ENCODE measurements at places on chromosomes 4 and X.

GRCh38 chrX:142978130-142978684 is 47.5 kb upstream of the SPANXN4 start:
- DNase-seq: no peak

GRCh38 chr4:139619644-139620043 is 46.0 kb upstream of the MGST2 start:
- no peak for DNase-seq

- DNase-seq: no peak
These were observed 12.1 kb upstream of the TREX2 start for GRCh38 chrX:153457827-153458466.

DNA sequence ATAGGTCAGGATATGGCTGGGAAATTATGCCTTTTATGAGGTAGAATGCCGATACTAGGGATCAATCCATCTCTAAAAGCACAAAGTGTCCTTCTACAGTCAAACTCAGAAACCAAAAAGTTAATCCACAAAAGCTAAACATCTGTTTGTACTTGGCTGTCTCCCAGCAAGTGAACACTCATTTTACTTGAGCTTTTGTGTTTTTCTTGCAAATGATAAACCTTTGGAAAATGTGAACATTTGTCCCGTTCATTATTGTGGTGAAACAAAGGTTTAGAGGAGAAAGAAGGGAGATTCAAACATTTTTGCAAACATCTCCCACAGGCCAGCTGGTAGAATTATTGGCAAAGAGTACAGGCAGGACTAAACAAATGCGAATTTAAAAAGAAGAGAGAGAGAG is 300.6 kb upstream of the SPANXN1 start:
- no peak for DNase-seq

DNA sequence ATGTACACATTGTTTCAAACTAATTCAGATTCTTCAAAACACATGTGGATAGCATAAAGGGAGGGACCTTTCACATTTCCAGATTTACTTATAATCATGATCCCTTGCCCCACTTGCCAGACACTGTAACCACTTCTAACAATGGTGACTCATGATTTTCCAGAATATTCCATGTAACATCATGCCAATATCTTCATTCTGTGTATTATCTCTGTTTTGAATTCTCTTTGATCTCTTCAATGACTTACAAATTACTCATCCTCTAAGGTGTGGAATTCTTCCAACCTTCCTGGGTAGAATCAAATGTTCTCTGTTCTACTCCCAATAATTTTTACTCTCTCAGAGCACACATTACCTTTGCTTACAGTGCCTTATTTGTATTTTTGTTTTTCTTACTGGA is 517.1 kb downstream of the PCDH7 start:
- no peak for DNase-seq

GRCh38 chrX:32877592-32877991 is 333.8 kb downstream of the DMD start:
- DNase-seq: no peak

GRCh38 chr4:93384887-93385286 is 443.7 kb upstream of the ATOH1 start:
- no peak for DNase-seq

DNA sequence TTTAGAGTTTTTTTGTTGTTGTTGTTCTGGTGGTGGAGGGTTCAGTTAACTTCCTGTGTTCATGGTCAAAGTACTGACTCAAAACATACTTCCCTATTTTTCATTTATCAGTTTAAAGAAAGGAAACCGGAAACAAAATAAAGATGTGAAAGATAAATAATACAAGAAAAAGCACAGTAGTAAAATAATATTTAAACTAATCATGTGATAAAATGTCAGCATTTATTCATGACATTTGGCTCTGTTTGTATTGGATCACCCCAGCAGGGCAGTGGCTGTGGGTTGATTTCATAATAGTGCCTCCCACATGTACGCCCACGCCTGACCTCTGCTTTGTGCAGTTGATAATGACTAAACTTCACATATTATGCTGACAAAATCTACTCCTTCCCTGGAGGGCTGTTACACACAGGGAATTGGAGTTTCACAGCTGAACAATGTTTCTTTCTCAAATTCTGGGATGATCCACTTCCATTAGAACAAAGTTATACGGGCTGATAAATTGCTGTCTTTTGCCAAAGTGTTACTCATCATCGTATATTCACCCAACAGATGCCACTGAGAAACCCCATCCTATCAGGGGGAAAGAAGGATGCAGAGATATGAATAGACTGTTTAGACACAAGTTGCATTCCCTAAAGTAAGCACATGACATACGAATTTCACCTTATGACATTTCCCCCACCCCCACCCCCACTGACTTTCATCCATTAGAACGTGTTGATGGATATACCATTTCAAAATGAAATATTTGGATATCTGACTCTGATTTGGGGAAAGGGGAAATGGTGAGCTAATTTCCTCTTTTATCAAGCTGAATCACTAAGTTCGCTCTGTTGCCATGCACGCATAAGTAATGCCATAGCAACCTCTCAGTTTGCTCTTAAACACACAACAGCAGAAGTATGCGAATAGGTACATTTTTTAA is 48.3 kb downstream of the AMELX start:
- no peak for DNase-seq

DNA sequence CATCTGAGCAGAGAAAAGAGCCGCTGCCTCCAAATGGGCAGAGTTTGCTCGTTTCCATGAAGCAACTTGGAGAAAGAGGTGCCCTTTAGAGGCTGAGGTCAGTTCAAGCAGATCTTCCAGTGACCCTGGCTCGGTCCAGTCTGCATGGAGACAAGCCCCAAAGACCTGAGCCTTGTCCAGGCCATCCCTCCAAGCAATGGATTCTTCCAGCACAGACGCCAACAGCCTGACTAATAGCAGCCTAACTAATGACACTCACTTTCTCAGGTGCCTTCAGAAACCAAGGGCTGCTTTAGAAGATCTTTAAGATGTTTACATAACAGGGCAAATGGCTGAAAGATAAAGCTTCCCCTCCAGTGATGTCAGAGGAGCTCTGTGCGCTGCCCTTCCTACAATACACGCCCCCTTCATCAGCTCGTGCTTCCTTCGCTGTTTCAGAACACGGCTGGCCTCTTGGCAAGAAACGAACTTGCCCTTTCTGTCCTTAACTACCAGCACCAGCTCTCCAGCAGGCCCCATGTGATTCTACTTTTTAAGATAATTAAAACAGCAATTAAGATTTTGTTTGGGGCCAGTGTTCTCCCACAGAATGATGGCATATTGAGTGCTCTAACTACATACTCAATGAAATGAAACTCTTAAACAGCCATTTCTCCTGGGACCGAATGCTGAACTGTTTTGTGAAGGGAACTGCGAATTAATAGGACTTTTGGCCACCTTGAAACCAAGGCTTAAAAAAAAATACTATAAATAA is 119.0 kb downstream of the GPR143 start:
- DNase-seq: no peak

DNA sequence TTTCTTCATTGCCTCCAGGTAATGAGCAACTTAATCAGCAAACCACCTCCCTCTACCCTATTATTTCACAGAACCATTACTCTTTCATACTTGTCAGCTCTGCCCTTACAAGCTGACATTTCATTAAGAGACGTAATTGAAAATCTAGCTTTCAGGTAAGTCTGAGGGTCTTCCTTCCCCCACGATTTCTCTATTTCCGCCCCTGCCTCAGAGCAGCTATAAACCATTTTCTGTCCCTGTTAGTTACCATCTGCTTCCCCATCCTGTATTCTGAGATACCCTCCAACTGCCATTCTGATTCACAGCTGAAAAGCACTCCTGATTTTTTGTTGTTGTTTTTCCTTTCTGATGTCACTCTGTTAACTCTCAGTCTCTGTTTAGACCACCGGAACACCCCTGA is 37.1 kb downstream of the SH3RF1 start:
- no peak for DNase-seq

DNA sequence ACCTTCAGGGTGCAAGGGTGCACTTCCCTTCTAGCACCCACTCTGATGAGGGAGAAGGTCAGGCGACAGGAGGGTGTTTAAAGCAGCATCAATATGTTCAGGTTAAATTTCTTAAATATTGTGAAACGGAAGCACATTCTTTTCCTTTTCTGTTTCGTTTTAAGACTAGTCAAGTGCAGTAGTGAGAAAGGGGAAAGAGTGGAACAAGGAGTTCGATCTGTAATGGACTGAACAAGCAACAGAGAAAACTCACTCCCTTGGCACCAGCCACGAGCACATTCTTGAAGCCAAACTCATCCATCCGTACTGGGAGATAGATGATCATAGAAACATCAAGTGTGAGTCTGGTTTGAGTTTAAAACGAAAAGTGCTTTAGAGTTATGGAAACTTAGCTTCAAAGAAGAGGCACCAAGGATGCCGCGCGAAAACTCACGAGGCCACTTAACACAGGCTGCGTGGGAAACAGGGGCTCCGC is 815 bp downstream of the FAM53A start:
- no peak for DNase-seq

GRCh38 chr4:55947254-55947882 is 1.4 kb upstream of the CEP135 start:
- no peak for DNase-seq

DNA sequence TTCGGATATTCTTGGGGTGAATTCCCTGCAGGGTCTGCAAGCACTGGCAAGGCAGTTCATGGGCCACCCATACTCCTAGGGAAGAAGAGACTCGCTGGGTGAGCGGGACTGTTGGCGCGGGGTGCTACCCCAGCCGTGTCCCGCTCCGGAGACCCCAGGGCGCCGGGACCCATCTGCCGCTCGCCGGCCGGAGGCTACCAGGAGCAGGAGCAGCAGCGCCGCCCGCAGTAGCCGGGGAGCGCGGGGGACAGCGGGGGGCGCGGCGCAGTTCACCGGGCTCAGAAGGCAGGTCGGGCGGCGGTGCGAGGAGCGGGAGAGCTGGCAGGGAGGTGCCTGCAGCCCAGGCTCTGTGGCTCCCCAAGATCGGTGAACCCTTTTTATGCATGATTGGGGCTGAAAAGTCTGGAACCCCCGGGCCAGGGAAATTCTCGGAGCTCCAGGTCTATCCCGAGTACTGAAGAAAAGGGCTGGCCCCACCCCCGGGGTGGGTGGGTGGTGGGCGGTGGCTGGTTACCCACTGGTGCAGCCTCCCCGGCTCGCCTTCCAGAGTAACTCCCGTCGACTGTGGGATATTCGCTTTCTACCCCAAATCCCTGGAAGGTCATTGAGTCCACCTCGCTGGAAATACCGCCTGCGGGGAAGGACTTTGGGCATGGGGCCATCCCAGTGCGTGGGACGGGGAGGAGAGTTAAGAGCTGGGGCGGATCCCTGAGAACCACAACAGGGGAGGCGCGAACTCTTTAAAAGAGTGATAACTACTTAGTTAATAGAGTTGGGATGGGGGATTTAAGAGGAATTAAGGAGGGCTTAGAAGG is 37.6 kb downstream of the PF4 start:
- DNase-seq: no peak

DNA sequence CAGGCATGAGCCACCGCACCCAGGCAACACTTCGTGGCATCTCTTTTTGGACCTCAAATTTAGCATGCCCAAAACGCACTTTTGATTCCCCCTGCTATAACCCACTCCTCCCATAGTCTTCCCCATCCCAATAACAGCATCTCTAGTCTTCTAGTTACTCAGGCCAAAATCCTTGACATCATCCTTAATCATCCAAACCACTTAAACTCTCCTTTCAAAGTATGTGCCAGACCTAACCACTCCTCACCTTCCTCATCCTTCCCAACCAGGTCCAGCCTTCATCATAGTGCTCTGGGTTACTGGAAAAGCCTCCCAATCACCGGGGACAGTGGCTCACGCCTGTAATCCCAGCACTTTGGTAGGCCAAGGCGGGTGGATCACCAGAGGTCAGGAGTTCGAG is 41.9 kb downstream of the AFAP1 start:
- DNase-seq: no peak

DNA sequence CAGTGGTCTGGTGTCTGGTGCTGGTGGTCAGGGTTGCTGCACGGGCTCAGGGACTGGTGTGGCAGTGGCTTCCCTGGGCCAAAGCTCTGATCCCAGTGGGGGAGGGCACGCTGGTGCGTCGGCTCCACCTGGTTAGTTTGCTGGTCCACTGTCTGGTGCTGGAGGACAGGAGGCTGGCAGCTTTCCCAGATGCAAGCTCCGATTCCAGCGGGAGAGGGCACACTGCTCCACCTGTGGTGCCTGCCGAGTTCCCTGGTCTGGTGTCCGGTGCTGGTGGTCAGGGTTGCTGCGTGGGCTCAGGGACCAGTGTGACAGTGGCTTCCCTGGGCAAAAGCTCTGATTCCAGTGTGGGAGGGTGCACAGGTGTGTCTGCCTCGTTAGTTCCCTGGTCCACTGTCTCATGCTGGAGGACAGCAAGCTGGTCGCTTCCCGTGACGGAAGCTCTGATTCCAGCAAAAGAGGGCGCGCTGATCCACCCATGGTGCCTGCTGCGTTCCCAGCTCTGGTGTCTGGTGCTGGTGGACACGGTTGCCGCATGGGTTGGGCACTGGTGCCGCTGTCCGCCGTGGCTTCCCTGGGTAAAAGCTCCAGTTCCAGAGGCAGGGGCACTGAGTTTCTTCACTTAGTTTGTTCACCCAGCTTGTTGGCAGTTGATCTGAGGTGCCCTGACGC is 5.8 kb downstream of the VMA21 start:
- DNase-seq: no peak

DNA sequence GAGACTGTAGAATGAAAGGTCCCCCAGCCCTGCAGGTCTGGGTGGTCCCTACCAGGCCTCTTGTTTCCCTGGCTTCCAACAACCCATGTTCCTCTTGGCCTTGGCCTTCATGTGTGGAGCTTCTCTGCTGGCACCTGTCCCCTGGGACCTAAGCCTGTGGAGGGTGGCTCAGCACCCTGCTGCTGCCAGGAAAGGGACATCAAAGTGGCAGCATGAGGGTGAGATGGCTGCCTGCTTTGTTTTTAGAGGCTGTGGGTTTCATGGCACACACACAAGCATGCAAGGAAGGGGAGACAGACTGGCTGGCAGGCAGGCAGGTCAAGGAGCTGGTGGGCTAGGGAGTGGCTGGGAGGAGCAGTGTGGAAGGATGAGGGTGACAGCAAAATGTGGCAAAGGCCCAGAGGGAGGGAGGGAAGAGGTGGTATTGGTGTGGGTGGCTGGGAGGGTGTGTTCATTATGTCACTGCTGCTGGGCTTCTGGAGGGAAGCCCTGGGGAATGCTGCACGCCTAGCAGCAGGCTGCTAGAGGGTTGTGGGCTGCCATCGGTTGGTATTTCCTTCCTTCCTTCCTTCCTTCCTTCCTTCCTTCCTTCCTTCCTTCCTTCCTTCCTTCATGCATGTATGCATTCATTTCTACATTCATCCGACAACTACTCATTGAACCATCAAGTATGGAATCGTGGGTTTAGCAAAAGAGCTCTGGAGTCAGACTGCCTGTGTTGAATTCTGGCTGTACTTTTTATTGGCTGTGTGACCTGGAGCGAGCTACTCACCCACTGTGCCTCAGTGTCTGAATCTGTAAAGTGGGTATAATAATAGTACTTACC is 128.7 kb upstream of the PJA1 start:
- DNase-seq: no peak

DNA sequence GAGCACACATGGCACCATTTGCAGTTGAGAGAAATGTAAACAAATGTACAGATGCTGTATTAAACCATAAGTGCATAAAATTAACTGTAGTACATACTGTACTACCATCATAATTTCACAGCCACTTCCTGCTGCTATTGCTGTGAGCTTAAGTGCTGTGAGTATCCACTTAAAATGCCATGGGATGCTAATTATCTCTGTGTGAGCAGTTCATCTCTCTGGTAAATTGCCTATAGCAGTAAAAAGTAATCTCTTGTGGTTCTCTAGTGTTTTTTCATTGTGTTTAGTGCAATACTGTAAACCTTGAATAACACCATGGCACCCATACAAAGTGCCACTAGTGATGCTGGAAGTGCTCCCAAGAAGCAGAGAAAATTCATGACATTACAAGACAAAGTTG is 9.9 kb upstream of the SCOC start:
- no peak for DNase-seq
